Transverse colon (tissue), 4 donors: ENCODE measurements at places on chromosomes 2 and 18.

DNA sequence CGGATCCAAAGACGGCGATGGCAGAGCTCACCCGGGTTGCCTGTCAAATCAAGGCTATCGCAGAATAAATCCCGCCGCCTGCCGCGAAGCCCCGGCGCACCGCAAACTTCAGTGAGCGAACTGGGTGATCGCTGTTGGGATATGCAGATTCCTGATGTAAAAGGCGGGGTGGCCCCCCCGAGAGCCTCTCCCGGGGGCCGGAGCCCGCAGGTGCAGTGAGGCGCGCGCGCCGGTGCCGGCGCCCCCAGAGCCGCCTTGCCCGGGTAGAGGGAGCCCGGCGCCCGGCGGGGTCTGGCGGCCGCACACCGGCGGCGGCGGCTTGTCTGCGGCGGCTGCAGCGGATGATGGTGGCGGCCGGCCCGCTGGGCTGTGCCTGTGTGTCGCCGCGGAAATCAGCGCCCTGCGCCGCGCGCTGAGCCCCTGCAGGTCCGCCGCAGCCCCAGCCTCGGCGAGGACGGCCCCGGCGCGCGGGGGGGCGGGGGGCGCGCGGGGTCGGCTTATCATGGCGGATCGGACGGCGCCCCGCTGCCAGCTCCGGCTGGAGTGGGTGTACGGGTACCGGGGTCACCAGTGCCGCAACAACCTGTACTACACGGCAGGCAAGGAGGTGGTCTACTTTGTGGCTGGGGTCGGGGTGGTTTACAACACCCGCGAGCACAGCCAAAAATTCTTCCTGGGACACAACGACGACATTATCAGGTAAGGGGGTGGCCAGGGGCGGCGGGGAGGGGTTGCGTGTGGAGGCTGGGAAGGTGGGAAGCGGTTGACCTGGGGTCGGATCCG, 1.3 kb downstream of the EML6 start:
- H3K4me1 ChIP-seq, result no peaks in the 10 kb centered on the region
- H3K36me3 ChIP-seq, result no peaks in the 10 kb centered on the region
- peak; percentile 27 for DNase-seq
- H3K27me3 ChIP-seq, result peaks cover 27% of the 10 kb centered on the region
- no peak overlapping the region for H3K27ac ChIP-seq

- H3K27me3 ChIP-seq, result no peaks in the 10 kb centered on the region
- peaks cover 7% of the 10 kb centered on the region for H3K36me3 ChIP-seq
- H3K27ac ChIP-seq, result peak overlapping the region; percentile 91
- H3K4me3 ChIP-seq, result peak overlapping the region; percentile 82
Observed at GRCh38 chr2:71129114-71129901, 721 bp downstream of the MCEE start.

GRCh38 chr2:215830304-215830703, 183.0 kb downstream of the MREG start:
- DNase-seq, result peak; percentile 30
- H3K4me3 ChIP-seq, result no peak overlapping the region
- peaks cover 49% of the 10 kb centered on the region for H3K4me1 ChIP-seq
- H3K27ac ChIP-seq, result no peak overlapping the region
- H3K36me3 ChIP-seq, result no peaks in the 10 kb centered on the region

- no peak overlapping the region for H3K4me3 ChIP-seq
- H3K36me3 ChIP-seq, result no peaks in the 10 kb centered on the region
Observed at GRCh38 chr2:10909050-10909995, 2.4 kb upstream of the KCNF1 start.

- H3K36me3 ChIP-seq, result no peaks in the 10 kb centered on the region
- no peak for DNase-seq
- H3K27ac ChIP-seq, result no peak overlapping the region
- H3K27me3 ChIP-seq, result no peaks in the 10 kb centered on the region
Observed at GRCh38 chr2:6808426-6808825, 57.3 kb downstream of the CMPK2 start.

GRCh38 chr18:48569139-48569914, 30.5 kb downstream of the CTIF start:
- no peaks in the 10 kb centered on the region for H3K27me3 ChIP-seq
- no peak overlapping the region for H3K4me3 ChIP-seq
- H3K4me1 ChIP-seq, result no peaks in the 10 kb centered on the region
- H3K36me3 ChIP-seq, result no peaks in the 10 kb centered on the region
- DNase-seq, result no peak

- no peak overlapping the region for H3K27ac ChIP-seq
- no peaks in the 10 kb centered on the region for H3K36me3 ChIP-seq
- H3K4me1 ChIP-seq, result no peaks in the 10 kb centered on the region
- no peaks in the 10 kb centered on the region for H3K27me3 ChIP-seq
- H3K4me3 ChIP-seq, result no peak overlapping the region
- no peak for DNase-seq
Observed at GRCh38 chr2:17813010-17813741, 3.1 kb upstream of the MSGN1 start.

- peak overlapping the region; percentile 35 for H3K27ac ChIP-seq
- no peaks in the 10 kb centered on the region for H3K27me3 ChIP-seq
- no peak overlapping the region for H3K4me3 ChIP-seq
- peaks cover 25% of the 10 kb centered on the region for H3K36me3 ChIP-seq
- DNase-seq, result no peak
Observed at GRCh38 chr2:25794544-25795276, 83.6 kb downstream of the ASXL2 start.

GRCh38 chr18:78607784-78608183, 371.8 kb upstream of the SALL3 start:
- no peak overlapping the region for H3K4me3 ChIP-seq
- H3K36me3 ChIP-seq, result no peaks in the 10 kb centered on the region
- H3K27me3 ChIP-seq, result no peaks in the 10 kb centered on the region
- H3K27ac ChIP-seq, result no peak overlapping the region
- no peak for DNase-seq
- no peaks in the 10 kb centered on the region for H3K4me1 ChIP-seq

DNA sequence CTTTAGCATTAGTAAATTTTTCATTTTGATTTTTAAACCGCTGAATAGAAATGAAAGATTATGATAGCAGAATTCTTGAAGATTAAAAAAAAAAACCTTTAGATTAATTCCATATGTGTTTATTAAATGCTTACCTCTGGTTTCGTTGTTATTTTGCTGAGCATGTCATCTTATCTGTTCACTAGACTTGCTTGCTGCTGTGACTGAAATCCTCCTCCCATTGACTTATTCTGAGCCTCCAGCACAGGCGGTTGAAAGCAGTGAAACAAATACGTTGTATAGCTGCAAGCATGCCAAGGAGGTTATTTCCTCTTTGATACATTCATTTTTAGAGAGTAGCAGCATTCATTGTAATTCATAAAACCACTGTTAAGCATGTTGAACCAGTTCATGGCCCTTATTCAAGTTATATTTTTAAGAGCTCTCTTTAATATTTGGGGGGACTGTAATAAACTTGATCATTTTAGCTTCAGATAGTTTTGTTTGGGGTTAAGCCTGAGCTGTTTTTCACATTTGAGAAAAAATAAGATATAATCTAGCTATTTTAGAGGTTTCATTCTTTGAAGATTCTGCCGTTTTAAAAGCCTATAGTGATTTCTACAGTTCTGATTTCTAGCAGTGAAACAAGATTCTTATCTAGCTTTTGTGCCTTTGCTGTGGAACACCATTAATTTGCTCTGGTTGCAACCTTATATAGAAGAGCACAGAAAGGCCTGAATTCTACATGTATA, at the start of gene HTR2B:
Gene HTR2B (minus strand): TSS at position 205 of the 731 bp plus-strand sequence. CDS start 1,278 bp downstream, outside the sequence.
- H3K27ac ChIP-seq, result peak within 1 kb of the TSS; percentile 42
- no peaks in the 10 kb centered on the region for H3K36me3 ChIP-seq
- no peak for DNase-seq
- H3K4me3 ChIP-seq, result no peak within 1 kb of the TSS

DNA sequence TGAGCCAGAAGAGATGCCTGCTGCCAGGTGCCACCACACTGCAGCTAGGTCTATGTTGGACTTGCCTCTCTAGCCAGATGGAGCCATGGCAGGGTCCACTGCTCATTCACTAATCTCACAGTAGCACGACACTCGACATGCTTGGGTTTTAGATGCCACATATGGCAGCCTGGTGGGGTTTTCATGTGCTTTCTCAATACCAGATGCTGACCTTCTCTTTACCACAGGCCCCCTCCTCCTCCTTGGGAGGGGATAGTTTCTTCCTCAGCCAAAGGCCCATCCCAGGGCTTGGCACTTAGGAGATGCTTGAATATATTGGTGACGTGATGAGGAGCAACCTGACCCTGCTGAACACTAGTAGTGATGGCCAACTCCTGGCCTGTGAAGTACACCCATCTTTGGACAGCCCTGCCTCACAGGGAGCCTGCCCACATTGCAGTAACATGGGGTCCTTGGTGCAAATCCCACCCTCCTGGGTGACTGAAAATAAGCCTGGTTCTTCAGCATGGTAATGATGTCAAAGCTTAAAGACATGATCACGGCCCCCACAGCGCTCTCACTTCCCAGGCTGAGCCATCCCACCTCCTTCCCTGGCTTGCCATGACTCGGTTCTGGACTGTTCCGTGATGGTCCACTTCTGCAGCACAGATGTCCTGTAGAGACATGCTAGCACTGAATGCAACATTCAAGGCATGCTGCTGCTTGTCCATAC, 227.5 kb downstream of the SH3RF3 start:
- no peak for DNase-seq
- peaks cover 5% of the 10 kb centered on the region for H3K4me1 ChIP-seq
- H3K36me3 ChIP-seq, result no peaks in the 10 kb centered on the region
- H3K4me3 ChIP-seq, result no peak overlapping the region
- H3K27ac ChIP-seq, result no peak overlapping the region

DNA sequence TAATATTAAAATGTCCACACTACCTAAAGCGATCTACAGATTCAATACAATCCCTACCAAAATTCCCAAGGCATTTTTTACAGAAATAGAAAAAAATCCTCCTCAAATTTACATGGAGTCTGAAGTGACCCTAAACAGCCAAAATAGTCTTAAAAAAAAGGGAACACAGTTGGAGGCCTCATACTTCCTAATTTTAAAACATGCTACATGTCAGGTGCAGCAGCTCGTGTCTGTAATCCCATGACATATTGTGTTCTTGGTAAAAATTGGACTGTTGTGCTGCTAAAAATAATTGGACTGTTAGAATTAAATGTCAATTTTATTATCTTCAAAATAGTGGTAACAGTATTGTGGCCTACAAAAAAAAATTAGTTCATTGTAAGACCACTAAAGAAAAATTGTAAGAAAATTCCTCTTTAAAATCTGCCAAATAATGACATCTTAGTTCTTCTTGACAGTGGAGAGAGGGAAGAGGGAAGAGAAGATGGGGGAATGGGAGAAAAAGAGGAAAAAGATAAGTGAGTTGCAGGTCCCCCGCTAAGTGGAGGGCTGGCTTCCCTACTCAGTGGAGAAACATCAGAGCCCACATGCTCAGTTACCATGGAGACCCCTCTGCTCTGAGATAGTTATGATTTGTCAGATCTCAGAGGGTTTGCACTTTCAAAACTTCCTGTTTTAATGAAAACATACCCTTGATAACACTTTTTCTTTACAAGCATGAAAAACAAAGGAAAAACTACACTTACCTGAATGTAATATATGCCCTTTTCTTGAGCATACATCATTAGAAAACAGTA, 46.5 kb downstream of the UNC50 start:
- no peaks in the 10 kb centered on the region for H3K36me3 ChIP-seq
- H3K27me3 ChIP-seq, result no peaks in the 10 kb centered on the region
- DNase-seq, result no peak
- peaks cover 1% of the 10 kb centered on the region for H3K4me1 ChIP-seq
- no peak overlapping the region for H3K4me3 ChIP-seq
- peak overlapping the region; percentile 36 for H3K27ac ChIP-seq
